ENCODE measurements at places on chromosomes 1 and 21. TPM values are rescaled to one million over a fixed set of nuclear protein-coding genes. Genes with fewer than 3 reads are reported as not detected.

The KRTAP7-1 gene
- total RNA-seq, result not detected

The OXCT2 gene
- 2.5 TPM for total RNA-seq

The CCDC24 gene
- total RNA-seq, result 5.7 TPM

GRCh38 chr1:179121159-179121938, 39.5 kb downstream of the TOR3A start:
- no peak for DNase-seq

DNA sequence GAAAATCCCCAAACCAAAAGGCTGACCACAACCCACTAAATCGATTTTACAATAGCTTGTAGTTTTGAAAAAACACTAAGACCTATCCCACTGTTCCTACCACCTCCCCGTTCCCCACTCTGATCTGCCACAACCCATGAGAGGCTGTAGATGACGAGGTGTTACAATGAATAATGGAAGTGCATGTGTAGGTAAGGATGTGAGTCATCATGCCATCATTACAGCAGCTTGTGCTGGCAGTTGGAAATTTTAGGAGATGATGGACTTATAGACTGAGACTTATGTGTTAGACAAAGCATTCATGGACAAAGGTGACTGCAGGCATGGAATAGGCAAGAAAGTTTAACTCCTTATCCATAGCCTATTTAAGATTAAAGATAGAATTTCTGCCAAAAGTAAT, 184.7 kb upstream of the CACYBP start:
- no peak for DNase-seq

DNA sequence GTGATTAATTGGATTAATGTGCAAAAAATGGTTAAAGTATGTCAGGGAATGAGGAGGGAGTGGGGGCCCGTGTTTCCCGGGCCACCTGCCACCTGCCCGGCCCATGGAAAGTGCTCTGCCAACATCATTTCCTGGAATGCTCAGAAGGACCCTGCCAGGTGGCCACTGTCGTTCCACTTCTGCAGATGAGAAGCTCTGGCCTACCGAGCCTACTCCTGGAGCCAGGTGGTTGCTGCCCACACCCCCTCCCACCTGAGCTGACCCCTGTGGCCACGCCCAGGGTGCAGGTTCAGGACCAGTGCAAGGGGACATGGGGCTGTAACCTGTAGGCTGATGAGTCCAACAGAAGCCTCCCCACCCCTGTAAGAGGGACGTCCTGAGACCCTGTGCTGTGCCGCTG, 99.7 kb downstream of the PRDM16 start:
- DNase-seq, result no peak

DNA sequence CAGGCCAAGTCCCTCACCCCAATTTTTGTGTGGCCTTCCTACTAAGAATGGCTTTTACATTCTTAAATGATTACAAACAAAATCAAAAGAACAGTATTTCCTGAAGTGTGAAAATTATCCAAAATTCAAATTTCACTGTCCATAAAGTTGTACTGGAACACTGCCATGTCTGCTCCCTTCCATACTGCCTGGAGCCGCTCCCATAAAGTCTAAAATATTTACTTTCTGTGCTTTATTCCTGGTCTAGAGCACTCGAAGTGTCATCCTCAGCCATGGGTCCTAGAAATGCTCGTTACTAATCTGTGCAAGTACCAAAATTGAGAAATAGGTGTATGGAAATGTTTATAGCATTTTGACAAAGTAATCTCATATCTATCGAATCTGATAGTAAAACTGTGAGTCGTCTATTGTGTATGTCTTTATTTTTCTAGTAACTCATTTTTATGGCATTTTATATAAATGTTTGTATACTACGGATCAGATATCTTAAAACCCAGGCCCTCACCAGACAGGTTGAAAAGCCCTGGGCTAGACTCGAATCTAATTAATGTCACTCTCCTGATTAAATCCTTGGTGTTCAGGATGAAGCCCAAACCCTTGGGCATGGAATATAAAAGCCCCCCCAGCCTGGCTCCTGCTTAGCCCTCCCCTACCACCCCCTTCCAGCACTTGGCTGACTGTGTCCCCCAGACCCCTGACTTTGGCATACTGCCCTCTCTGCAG, 4.9 kb downstream of the LBR start:
- DNase-seq, result no peak

GRCh38 chr1:116820369-116820768, 66.1 kb downstream of the CD2 start:
- DNase-seq, result no peak

DNA sequence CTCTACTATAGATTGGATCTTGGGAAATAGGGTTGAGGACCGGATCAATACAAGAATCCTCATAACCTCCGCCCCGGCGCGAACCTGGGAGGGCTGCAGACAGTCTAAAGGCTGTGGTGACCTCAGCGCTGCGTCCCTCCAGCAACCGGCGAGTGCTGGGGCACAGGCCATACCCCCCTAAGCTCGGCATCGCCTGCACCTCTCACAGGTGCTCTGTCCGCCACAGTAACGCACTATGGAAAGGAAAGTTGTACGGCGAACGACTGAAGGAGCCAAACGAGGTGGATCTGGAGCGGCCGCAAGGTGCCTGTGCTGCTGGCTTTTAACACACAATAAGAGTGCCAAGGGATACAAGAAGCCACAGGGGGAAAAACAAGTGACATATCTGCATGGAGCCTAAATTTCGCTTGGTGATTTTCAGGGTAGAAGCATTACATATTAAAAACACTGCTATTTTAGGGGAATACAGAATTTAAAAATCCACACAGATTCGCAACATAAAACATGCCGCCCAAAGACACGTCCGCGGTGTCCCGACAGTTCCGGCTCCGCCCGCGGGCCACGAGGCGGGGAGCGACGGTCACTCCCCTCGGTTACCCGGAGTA, 1.4 kb upstream of the RBM15 start:
- DNase-seq, result no peak

DNA sequence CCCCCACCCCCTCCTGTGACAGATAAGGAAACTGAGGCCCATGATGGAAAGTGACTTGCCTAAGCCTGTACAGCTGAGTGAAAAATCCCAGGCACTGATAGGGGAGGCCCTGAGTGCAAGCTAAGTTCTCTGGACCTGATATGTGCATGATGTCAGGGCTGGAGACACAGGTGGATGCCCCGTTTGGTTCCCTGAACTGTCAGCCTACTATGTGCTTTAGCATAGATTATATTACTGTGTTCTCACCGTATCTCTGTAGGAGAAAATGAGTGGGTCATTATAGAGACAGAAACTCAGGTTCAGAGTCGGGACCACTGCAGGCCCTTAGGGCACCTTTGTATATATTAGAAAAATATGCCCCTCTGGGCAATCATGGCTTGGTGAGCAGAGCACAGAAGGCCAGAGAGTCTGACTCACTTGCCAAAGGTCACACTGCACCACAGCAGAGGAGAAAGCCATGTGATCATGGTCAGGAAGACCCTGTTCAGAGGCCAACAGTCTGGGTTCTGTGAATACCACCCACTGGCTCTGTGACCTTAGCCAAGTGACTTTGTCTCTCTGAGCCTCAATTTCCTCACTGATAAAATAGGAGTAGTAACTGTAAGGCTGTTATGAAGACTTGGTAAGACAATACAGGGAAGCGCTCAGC, 145.8 kb upstream of the WNT4 start:
- DNase-seq, result no peak

DNA sequence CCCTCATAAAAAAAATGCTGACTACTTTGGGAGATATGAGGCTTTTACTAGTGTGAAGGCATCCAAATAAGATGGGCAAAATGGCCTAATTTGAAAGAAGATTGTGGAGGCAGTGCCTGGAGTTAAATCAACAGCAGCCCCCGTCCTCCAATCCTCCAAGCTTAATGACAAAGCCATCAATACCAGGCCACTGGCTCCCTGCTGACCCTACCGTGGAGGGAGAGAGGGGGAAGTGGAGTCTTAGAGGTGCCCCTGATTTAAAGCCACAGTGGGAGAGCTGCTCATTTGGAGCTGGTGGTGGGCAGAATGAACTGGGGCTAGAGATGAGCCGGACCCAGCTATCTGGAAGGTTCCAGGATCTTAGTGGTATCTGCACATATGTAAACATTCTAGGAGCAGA, 24.3 kb upstream of the KNCN start:
- DNase-seq, result no peak

GRCh38 chr1:213925531-213926182, 62.1 kb upstream of the PROX1 start:
- no peak for DNase-seq

GRCh38 chr21:15057285-15057684, 7.5 kb downstream of the NRIP1 start:
- DNase-seq, result no peak

- DNase-seq, result no peak
Observed at GRCh38 chr1:221078260-221078965, 199.2 kb downstream of the HLX start.
